ENCODE measurements at places on chromosomes 3 and 15. TPM values are rescaled to one million over a fixed set of nuclear protein-coding genes. Genes with fewer than 3 reads are reported as not detected.

CLDN16 gene
- total RNA-seq: not detected

MYO5C gene
- total RNA-seq: 0.45 TPM

CADPS gene
- not detected for total RNA-seq

TLR9 gene
- not detected for total RNA-seq

COMMD4 gene
- total RNA-seq: 46.8 TPM

- no peak overlapping the region for H3K4me3 ChIP-seq
- H3K27ac ChIP-seq: no peak overlapping the region
- H3K27me3 ChIP-seq: no peaks in the 10 kb centered on the region
- peaks cover 14% of the 10 kb centered on the region for H3K4me1 ChIP-seq
Measured at GRCh38 chr15:58908550-58909309, 24.7 kb downstream of the SLTM start.

- no peak overlapping the region for H3K4me3 ChIP-seq
- H3K4me1 ChIP-seq: peaks cover 94% of the 10 kb centered on the region
- no peak for DNase-seq
- no peaks in the 10 kb centered on the region for H3K27me3 ChIP-seq
- H3K36me3 ChIP-seq: peaks cover 6% of the 10 kb centered on the region
- H3K27ac ChIP-seq: peak overlapping the region; percentile 41
Measured at GRCh38 chr3:12955651-12956315, 114.4 kb upstream of the RPL32 start.

GRCh38 chr3:14278799-14279625, 100.4 kb downstream of the LSM3 start:
- no peaks in the 10 kb centered on the region for H3K27me3 ChIP-seq
- no peak overlapping the region for H3K4me3 ChIP-seq
- H3K36me3 ChIP-seq: no peaks in the 10 kb centered on the region
- no peak for DNase-seq
- no peak overlapping the region for H3K27ac ChIP-seq
- no peaks in the 10 kb centered on the region for H3K4me1 ChIP-seq

DNA sequence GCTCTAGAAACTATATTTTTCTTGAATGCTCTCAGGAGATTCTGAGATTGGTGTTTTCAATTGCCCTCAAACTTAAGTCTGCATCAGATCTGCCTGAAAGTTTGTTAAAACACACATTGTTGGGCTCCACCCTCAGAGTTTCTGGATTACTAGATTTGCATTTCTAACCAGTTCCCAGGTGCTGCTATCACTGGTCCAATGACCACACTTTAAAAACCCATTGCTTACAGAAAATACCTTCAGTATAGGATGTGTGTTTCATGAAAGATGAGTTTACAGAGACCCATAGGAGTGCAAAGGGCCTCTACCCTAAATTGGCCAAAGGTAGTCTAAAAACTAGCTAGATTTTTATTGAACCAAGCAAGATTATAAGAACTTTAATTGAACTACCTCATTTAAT, 17.8 kb downstream of the GRM7 start:
- H3K36me3 ChIP-seq: no peaks in the 10 kb centered on the region
- no peak overlapping the region for H3K27ac ChIP-seq
- no peak for DNase-seq
- no peak overlapping the region for H3K4me3 ChIP-seq
- no peaks in the 10 kb centered on the region for H3K27me3 ChIP-seq
- H3K4me1 ChIP-seq: no peaks in the 10 kb centered on the region

GRCh38 chr3:51702156-51702555, 4.7 kb upstream of the GRM2 start:
- no peaks in the 10 kb centered on the region for H3K4me1 ChIP-seq
- peaks cover 65% of the 10 kb centered on the region for H3K36me3 ChIP-seq
- H3K27ac ChIP-seq: no peak overlapping the region

DNA sequence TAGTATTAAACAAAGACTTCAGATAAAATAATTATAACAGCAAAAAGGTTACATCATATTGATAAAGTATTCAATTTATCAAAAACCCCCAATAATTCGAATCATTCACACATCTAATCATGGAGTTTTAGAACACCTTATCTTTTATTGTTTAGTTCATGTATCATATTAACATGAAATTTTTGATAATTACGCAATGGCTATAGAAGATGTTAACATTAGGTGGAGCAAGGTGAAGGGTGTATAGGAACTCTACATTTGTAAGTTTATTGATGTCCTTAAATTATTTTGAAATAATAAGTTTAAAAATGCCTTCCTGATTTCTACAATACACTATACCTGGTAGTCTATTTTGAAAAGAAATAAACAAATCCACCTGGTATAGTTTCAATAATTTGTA, 696.5 kb upstream of the BCHE start:
- H3K4me1 ChIP-seq: no peaks in the 10 kb centered on the region
- H3K27me3 ChIP-seq: no peaks in the 10 kb centered on the region
- H3K27ac ChIP-seq: no peak overlapping the region
- no peak for DNase-seq

Measured in natural killer cell (primary cell).